NCI-H2081 (cell line): ENCODE measurements at places on chromosomes 12 and 14.

- DNase-seq: no peak
Observed at GRCh38 chr14:100450736-100451135, 127.6 kb downstream of the SLC25A47 start.

- no peak for DNase-seq
Observed at GRCh38 chr12:32568228-32568627, 110.9 kb upstream of the DNM1L start.

GRCh38 chr14:54483846-54484245 is 4.9 kb downstream of the GMFB start:
- no peak for DNase-seq

DNA sequence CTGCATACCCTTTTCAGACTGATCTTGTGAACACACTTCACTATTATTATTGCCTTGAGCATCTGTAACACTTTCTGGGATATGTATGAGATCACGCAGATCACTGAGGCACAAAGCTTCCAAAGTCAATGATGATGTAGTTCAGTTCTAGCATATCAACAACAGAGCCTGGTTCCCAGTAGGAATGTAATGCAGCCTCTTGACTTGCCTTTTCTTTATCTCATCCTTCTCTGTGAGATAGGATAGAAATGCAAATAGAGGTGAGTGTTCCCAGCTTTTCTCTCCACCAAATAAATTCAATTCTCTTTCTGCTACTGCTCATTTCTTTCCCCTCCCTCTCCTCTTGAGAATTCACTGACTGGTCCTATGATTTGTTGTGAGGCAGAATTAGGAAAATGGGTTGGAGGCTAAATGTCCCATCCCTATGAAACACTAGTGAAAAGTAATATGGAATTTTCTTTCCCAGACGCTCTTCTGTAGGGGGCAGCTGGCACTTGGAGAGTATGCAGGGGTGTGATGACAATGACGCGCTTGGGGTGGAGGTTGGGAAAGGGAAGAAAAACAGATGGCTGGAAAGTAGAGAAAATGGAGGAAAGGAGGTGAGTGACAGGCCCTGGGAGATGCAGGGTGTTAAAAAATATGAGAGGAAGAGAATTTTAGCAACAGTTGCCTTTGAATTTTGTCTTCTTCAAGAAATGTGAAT is 96.0 kb upstream of the TMTC1 start:
- no peak for DNase-seq

DNA sequence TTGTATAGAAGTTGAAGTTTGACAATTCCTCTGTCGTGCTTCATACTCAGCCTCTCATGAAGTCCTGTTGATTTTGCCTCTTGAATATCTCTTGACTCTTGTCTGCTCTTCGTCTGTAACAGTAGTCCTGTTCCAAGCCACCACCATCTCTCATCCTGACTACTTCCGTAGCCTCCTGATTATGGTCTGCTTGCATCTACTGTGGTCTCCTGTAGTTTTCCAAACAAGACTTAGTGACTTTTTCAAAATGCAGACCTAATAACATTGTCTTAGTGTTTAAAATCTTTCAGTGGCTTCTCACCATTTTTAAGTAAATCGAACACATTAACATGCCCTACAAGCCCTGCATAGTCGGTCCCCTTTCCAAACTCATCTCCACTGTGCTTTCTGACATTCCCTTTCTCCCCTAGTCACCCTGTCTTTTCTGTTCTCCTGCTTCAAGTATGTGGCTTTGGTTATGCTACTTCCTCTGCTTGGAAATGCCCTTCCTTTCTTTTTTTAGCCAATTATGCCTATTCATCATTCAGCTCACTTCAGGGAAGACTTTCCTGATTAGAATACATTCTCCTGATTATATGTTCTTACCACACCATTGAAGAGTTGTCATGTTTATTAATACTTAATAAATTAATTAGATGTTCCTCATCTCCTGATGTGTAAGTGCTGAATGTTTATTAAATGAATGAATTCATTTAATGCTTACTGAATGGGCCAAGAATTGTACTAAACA is 2.0 kb downstream of the SCYL2 start:
- no peak for DNase-seq

- no peak for DNase-seq
Observed at GRCh38 chr12:120323772-120324171, 3.8 kb downstream of the PLA2G1B start.

- DNase-seq: no peak
Observed at GRCh38 chr12:13069380-13069779, 25.2 kb downstream of the FAM234B start.

GRCh38 chr12:95673576-95673975 is 117.0 kb downstream of the NTN4 start:
- DNase-seq: no peak

- DNase-seq: no peak
Observed at GRCh38 chr14:74846168-74846567, 29.8 kb downstream of the PROX2 start.

DNA sequence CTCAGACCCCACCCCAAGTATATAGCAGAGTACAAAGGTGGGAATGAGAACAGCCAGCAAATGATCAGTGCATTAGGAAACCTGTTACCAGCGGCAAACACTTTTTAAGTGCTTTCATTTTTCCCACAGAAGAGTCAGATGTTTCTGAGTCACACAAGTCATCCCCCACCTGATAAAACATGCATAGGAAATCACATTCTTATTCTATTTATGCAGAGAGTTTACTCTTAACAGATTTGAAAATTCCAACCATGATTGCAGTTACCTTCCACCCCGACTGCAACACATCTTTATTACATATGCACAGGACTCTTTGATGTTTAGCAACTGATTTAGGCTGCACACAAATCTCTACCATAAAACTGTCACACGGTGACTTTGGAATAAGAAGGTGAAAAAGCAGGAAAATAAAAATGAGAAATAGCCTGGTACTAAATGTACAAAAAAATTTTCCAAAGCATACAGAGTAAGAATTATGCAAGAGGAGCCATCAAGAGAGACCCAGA is 236.4 kb downstream of the PAWR start:
- DNase-seq: no peak

DNA sequence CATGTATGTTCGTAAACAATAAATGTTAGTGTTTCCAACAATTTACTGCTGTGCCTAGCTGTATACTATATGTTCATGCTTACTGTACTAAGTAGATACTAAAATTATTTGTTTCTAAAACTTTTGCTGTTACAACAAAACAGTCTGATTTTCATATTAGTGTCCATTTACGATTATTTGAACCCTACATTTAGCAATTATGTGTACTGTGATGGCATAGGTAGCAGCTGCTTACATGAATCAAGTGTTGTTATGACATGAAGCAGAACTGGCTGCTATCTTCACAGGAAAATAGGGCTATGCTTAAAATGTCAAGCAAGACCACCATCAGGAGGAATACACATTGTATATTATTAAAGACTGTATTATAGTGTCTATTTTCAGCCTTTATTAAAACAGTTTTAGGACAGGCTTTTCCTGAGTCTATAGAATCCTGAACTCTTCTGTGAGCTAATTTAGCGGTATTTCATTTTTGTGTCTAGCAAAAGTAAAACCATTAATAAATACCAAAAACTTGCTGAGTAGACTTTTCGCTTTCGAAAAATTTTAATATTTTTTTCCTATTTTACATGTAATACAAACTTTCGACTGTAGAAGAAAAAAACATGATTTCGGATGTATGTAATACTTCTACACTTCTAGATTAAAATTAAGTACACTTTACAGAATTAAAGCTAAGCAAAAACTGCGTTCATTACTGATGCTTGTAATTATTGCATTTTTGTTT is 1.1 kb upstream of the WDR89 start:
- DNase-seq: no peak

DNA sequence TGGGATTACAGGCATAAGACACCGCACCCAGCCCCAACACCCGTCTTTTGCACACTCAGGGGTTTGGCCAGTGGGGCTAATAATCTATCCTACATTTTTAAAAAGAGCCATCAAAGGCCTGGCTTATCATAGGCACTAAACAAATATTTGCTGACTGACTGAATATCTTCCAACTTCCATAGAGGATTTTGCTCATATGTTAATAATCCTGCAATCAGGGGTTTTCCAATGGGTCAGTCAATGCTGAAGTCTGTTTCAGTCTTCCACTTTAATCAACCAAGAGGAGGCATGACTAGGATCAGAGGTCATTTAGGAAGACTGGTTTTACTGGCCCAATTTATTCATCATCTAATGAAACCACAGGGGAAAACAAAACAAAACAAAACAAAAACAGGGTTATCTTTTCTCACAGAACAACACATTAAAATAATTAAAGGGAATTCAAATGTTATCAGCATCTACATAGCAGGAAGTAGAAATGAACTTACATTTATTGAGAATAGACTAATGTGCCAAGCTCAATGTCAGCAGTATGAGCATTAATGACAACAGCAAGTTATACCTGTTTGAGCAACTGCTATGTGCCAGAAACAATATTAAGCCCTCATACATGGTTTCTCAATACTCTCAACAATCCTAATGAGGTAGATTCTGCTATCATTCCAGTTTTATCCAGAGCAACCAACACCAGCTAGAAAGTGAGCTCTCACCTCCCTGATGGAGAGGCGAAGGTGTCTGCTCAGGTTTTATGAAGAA is 372.2 kb downstream of the EGLN3 start:
- DNase-seq: no peak

DNA sequence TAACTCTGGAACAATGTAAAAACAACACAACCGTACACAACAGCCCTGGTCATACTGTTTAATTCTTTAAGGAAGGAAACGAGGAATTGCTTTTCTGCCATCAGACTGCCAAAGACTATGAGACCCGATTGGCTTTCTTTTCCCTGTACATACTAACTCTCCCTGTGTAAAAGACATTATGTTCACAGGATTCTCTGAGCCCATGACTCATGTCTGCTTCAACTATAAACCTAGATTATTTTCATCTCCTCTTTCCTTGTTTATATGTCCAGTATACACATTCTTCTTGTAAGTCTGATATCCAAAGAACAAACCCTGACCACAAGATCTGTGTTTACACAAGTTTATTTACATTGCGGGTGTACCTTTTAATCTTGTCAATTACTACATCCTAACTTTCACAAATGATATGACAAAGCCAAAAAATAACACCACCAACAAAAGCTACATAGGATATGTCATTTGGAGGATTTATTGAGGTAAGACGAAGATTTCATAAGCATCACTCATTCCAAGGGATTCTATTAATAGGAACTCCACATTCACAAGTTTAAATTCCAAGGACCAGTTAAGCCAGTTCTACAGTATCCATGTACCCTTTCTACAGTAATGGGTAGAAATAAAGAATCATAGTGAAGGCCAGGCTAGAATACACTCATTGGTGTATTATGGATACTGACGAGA is 67.3 kb downstream of the STXBP6 start:
- no peak for DNase-seq

DNA sequence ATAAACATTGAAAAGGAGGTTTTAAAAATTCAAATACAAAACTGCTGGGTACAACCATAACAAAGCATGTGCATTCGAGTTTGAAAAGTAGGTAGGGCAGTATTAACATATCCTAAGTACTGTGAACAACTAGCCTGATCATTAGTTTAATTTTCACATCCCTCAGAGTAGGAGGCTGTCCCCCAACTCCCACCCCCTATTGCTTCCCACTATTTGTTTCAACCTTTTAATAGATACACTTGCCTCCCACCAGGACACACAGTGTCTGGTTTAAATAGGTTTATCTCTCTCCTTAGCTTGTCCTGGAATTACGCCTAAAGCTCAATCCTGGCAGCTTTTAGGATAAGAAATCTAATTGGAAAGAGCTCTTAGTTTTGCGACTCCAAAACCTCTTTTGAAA is 2.1 kb downstream of the TAOK3 start:
- DNase-seq: no peak

DNA sequence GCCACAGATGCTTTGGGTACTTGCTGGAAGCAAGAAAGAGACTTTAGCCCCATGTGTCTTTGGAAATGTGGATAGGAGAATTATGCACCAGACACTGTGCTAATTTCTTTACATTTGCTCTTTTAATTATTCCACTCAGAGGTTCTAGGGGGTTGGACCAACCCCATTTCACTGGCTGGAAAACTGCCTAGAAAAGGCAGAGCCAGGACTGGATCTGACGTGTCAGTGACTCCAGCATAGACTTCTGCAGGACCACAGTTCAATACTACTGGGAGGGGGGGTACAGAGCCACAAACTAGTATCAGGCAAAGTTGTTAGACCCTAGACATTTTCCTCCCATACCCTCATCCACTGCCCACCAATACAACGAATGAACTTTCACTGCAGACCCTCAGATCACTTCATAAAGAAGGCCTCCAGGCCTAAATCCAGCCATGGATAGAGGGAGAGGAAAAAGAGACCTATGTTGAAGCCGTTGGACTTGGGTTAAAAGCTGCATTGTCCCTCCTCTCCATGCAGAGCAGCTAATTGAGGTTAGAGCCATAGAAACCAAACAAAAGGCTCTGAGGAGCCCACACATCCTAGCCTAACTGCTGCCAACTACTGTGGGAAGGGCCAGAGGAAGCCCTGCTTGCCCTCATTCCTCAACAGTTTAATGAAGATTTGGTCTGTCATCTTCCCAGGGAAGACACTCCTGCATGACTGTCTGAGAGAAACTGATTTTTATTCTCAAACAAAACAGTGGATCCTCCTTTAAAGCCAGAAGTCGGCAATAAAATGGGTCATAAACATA is 68.7 kb downstream of the STON2 start:
- DNase-seq: peak; percentile 15

DNA sequence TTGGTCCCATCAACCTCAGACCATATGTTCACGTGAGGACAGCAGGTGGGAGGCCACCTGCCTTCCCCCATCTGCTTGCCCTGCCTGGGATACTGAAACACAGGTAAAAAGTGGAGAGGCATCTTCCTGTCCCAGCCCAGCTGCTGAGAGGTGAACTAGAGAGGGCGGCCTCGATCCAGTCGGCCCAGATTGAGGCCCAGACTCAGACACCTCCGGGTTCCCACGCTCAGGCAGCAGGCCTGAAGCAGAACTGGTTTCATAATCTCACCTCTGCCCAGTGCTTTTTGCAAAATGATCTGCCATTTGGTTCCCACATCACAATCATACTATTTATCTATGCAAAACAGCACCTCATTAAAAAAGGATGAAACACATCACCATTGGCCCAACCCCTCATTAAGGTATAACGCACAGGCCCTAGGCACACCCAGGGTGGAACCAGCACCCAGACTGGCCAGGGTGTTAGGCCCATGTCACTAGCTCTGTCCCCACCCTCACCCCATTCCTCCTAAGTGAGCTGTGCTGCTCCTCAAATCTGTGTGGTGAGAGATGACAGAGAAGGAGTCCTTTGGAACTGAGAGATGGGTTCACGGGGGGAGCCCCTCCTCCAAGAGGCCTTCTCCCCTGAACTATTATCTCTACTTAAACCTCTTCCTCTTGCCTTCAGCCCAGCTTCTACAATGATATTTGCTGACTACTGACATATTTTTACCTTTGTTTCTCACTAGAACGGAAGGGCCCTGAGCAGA is 81.1 kb downstream of the ZFP36L1 start:
- DNase-seq: no peak

- DNase-seq: no peak
Observed at GRCh38 chr14:72075649-72076334, 143.6 kb downstream of the RGS6 start.

DNA sequence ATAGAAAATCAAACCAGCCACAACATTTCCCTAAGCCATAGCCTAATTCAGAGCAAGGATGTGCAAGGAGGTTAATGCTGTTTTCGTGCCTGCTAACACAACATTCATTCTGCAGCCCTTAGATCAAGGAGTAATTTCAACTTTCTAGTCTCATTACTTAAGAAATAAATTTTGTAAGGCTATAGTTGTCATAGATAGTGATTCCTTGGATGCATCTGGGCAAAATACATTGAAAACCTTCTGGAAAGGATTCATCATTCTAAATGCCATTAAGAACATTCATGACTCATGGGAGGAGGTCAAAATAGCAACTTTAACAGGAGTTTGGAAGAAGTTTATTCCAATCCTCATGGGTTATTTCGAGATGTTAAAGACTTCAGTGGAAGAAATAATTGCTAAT is 283.2 kb downstream of the RPAP3 start:
- DNase-seq: no peak
